ENCODE measurements at places on chromosomes 4 and X.

- DNase-seq: no peak
Observed at GRCh38 chr4:89177807-89178206, 66.5 kb downstream of the TIGD2 start.

GRCh38 chr4:22942920-22943559, 250.3 kb downstream of the GBA3 start:
- DNase-seq: no peak

DNA sequence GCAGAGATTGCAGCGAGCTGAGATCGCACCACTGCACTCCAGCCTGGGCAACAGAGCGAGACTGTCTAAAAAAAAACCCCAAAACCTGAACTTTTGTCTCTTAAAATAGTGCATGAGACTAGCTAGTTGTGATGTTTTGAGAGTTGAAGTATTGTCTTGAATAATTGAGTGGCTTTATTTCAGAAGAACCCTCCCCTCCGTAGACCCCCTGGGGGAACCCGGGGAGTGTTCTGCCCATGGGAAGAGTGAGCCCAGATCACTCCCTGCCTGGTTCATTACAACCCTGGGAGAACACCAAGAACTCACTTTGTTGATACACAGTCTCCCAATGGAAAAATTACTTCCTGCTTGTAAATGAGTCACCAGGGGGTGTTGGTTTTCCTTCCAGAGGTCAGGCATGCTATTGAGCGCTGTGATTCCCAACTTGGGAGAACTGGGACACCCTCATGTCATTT, 65.3 kb upstream of the SHISA3 start:
- DNase-seq: no peak

DNA sequence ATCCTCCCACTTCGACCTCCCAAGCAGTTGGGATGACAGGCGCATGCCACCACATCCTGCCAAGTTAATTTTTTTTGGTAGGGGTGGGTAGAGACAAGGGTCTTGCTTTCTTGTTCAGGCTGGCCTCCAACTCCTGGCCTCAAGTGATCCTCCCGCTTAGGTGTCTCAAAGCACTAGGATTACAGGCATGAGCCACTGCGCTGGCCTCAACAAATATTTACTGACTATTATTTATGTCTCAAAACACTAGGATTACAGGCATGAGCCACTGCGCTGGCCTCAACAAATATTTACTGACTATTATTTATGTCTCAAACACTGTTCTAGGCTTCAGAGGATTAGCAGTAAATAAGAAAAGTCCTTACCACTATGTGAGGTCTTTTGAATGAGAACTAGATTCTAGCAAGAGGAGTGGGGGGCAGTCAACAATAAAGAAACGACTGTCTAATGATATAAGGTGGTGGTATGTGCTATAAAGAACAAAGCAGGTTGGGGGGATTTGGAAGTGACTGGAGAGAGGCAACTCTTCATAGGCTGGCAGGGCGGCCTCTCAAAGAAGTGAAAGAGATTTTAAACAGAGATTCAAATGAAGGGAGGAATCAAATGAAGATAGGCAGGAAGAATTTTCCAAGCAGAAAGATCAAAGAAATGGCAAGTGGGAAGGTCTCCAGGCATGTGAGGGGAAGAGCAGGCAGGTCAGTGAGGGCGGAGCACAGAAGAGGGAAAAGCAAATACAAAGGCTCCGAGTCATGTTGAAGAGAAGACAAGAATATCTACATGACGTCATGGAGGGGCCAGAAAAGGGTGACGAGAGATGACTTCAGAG, 12.7 kb upstream of the ACSL1 start:
- DNase-seq: no peak

DNA sequence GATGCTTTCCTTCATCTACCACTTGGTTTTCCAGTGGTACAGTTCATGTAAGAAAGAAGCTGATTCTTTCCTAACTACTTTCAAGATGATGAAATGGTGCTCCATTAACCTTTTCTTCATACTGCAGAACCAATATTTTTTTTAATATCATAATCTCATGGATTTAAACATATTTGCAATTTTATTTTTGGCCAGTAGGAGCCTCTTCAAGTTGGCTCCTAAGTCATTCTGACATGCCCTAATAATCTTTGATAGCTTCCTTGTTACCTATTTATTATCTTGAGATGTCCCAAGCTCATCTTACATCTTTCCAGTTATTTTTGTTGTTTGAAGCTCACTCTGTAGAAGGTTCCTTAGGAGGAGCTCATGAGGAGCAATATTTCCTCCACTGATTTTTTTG, 170.2 kb downstream of the APBB2 start:
- no peak for DNase-seq

- no peak for DNase-seq
Observed at GRCh38 chr4:44872246-44872645, 145.9 kb upstream of the GNPDA2 start.

- DNase-seq: no peak
Observed at GRCh38 chr4:71468116-71468710, 129.4 kb downstream of the SLC4A4 start.

- no peak for DNase-seq
Observed at GRCh38 chr4:1610791-1611500, 73.2 kb downstream of the FAM53A start.

DNA sequence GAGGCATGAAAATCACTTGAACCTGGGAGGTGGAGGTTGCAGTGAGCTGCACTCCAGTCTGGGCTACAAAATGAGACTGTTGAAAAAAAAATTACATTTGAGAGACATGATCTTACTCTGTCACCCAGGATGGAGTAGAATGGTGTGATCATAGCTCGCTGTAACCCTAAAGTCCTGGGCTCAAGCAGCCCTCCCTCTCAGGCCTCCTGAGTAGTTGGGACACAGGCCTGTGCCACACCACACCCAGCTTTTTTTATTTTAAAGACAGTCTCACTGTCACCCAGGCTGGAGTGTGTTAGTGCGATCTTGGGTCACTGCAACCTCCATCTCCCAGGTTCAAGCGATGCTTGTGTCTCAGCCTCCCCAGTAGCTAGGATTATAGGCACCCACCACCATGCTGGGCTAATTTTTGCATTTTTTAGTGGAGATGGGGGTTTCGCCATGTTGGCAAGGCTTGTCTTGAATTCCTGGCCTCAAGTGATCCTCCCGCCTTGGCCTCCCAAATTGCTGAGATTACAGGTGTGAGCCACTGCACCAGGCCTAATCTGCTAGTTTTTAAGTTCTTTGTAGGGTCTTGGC, 6.1 kb downstream of the RPS3A start:
- DNase-seq: no peak

DNA sequence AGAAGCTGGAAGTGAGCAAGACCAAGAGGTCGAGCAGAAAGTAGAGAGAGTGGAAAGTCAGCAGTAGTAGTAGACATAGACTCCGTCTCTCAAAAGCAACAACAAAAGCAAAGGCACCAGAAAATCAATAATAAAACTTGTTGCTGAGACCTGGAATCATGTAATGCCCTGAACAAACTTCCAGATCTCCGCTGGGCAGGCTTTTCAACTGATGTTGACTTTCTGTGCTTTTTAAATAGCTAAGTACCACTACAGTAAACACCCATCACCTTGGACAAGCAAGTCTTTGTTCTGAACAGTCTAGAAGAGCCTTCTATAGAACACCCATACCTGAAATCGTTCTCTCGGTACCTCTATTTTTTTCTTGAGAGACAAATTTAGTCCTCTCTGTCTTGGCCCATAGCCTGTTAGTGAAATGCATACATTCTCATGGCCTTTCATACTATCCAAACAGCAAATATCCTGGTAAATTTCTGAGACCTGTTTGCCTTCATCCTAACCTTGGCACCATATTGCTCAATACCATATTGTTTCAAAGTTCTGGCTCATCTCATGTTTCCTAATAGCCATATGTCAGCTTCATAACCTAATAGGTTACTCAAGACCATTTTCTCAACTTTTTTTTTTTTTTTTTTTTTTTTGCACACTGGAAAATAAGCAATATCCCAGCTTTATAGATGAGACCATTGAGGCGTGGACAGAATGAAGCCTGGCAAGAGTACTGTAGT, 200.6 kb upstream of the RBPJ start:
- no peak for DNase-seq

GRCh38 chrX:125089761-125090445, 229.8 kb upstream of the TEX13C start:
- no peak for DNase-seq

GRCh38 chrX:16223385-16223784, 56.1 kb downstream of the MAGEB17 start:
- DNase-seq: no peak

DNA sequence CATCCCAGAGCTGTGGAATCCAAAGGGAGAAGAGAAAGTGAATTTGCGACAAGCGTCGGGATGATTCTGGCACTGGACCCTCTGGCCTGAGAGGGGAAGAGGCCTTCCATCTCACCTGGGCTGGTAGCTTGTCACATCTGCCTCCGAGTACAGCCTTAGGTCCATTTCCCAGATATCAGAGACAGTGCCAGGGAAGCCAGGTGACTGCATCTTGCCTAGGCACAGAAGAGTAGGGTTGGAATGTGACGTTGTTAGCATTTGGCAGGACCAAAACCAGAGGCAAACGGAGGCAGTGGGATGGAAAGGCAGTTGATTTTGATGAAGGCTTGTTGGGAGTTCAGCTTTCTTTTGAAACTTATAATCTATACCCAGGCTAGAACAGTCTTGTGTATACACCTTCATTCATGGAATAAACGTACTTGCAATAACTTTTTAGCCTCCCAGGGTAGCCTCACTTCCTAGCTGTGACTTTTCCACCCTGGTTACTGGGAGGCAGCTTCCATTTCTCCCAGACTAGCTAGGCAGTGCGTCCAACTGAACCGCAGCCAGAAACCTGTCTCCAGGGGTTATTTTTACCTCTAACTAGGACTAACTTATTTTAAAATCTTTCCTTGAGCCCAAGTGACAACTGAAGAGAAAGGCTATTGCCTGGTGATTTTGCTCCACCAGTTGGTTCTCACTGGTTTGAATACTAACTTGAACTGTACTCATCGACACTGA, 5.9 kb downstream of the SOD3 start:
- DNase-seq: no peak

DNA sequence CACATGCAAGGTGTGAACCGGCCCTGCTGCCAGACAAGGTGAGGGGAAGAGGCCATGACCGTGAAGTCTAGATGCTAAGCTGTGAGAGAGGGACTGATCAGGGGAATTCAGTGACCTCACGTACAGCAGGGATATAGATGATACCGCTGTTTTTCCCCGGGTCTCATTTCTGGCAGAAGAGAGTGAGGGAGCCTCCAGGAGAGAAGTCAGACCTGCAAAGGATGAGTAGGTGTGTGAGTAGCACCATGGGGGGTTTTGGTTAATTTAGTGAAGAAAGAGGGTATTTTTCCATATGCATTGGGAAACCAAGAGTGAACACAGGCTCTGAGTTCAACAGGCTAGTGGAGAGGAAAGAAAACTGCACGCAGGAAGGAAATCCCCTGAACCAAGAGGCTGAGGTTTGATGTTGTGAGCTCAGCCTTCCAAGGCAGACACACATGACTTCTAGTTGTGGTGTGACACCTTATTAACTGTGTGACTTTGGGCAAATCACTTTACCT, 127.6 kb upstream of the GATB start:
- DNase-seq: no peak

Measured in SK-N-DZ (cell line).